ENCODE measurements at places on chromosomes 11 and 22. TPM values are rescaled to one million over a fixed set of nuclear protein-coding genes. Genes with fewer than 3 reads are reported as not detected.
A peak's percentile ranks its signal among the peaks of the same experiment; 100 is the strongest.

CCDC116 gene
- polyA plus RNA-seq = 0.46 TPM

APOA1 gene
- 4.8 TPM for polyA plus RNA-seq

TMEM135 gene
- 20.9 TPM for polyA plus RNA-seq

GAL gene
- 0.69 TPM for polyA plus RNA-seq

ACRV1 gene
- polyA plus RNA-seq = 0.22 TPM

RNASEH2C gene
- 18.3 TPM for polyA plus RNA-seq

ETS1 gene
- 53.9 TPM for polyA plus RNA-seq

FDX1 gene
- 11.7 TPM for polyA plus RNA-seq

ARHGAP8 gene
- not detected for polyA plus RNA-seq

ABCC8 gene
- 2.5 TPM for polyA plus RNA-seq

YPEL1 gene
- polyA plus RNA-seq = 12.1 TPM

DNA sequence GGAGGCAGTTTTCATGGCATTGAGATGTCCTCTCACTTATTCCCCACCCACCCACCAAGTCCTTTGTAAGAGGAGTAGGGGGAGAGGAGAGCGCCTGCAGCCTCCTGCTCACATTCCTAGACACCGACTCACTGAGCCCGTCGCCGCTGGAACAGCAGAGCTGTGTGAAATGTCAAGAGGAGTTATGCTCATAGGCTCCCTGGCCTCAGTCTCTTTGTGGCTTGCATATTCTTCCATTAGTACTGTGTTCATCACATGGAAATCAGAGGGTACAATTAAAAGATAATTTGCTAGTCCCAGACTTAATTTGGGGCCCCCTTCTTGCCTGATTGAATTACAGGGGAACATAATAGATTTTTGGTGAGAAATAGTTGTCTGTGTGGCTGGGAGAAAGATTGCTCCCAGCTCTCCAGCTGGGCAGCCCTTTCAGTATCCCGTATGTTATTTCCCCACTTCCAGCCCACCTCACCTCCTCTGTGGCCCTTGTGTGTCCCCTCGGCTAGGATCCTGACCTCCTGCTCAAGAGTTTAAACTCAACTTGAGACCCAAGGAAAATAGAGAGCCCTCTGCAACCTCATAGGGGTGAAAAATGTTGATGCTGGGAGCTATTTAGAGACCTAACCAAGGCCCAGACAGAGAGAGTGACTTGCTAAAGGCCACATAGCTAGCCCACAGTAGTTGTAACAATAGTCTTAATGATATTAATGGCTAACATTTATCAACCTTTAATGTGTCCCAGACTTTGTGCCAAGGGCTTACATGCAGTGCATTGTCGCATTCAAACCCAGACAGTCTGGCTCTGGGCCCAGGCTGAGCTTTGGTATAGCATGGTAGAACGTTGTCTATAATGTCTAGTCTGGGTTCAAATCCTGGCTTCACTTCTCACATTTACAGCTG is 32.2 kb downstream of the LIMK2 start:
- no peak for DNase-seq

DNA sequence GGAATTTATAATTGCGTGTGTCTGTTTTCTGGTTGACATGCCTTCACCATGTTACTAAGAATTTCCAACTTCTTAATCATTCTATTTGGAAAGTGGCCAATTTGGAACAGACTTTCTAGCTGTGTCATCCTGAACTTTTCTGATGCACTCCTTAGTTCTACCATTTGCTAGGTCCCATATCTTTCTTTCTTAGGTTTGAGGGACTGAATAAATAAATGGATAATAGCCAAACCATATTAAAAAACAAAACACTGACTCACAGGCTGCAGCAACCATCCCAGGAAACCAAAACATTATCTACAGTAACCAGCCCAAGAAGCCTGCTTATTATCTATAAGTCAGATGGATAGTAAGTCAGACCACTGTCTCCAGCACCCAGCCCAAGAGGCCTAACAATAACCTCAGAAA is 57.5 kb upstream of the PLET1 start:
- DNase-seq = peak; percentile 21

- no peak for DNase-seq
Observed at GRCh38 chr11:6321961-6322362, 1.7 kb upstream of the CAVIN3 start.

DNA sequence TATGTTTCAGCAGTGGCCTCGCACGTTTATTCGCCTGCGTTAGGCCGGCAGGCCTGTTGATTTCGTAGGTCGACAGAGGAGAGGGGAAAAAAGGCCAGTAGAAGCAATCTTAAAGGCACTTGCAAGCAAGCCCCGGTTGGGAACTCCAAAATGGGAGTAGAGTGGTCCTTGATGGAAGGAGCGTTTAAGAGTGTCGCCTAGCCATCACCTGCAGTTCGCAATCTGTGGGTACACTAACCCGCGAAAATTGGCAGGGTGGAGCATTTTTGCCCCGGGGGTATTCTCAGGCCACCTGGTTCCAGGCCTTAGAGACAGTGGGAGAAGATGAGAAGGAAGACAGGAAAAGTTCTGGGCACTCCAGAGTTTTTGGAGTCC is 1.1 kb downstream of the EWSR1 start:
- no peak for DNase-seq

DNA sequence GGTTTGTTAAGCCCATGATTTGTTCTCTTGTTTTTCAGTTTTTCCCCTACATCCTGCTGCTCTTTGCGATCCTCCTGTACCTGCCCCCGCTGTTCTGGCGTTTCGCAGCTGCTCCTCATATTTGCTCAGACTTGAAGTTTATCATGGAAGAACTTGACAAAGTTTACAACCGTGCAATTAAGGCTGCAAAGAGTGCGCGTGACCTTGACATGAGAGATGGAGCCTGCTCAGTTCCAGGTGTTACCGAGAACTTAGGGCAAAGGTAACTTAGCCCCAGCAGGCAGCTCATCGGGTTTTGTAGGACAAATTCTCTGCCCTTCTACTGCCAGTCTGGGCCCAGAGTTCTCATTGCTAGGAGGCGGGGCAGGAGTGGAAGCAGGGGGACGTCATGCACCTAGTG is 49.7 kb downstream of the PANX1 start:
- DNase-seq = no peak

- no peak for DNase-seq
Observed at GRCh38 chr11:66547662-66548009, 933 bp downstream of the ACTN3 start.

DNA sequence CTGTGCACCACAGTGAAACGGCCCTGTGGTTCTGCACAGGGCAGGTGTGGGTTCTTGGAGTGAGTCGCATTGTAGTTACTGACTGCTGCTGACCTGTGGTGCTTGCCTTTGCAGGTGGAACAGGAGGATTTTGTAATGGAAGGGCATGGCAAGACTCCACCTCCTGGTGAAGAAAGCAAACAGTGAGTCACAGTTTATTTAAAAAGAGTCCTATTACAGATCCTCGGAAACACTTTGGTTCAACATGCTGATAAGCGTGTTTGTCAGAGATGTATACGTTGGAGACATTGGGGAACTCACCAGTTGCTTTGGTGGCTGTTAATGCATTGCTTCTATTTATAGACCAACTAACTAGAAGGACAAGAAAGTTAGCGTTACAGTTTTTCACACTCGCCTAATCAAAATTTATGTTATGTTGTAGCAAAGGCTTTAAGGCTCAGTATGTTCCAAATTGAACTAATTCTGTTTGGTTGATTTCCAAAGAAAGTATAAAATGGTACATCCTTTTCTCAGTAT is 21.7 kb upstream of the TNRC6B start:
- DNase-seq = no peak

GRCh38 chr22:26463101-26463661 is 20.4 kb downstream of the HPS4 start:
- DNase-seq = no peak

DNA sequence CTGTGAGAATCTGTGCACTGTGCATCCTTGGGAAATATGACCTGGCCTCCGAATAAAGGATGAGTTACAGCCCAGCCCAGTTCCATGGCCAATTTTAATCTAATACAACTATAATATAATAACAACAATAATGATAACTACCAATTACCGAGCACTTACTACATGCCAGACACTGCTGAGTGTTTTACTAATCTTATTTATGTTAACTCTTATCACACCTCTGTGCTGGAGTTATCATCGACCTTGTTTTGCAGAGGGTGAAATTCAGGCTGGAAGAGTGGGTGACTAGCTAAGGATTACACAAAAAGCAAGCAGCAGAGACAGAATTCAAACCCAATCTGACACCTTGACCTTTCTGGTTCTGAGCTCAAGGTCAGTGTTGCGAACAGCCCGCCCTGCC is 83.9 kb downstream of the GALNT18 start:
- DNase-seq = no peak

GRCh38 chr11:9187616-9188015 is 77.5 kb downstream of the DENND5A start:
- DNase-seq = no peak

- no peak for DNase-seq
Observed at GRCh38 chr11:22536071-22536470, 89.6 kb downstream of the FANCF start.

DNA sequence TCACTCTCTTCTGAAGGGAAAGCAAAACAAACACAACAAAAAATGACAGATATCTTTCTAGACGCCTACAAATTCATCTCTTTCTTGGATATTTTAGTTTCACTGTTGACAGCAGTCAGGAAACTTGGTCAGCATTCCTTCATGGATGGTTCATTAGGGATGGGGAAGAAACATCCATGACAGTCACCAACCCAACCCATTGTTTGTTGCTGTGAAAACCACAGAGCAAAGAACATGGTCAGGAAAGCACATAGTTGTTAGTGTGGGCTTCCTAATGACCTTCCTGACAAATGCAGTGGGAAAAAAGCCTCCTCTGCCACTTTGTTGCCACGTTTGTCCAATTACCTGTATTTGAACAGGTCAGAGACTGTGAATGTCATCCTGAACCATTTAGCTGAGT is 139.8 kb upstream of the SNX19 start:
- no peak for DNase-seq

GRCh38 chr11:119904531-119905035 is 175.6 kb upstream of the NECTIN1 start:
- DNase-seq = no peak

- no peak for DNase-seq
Observed at GRCh38 chr11:44071157-44071556, 5.1 kb downstream of the ACCS start.
